ENCODE measurements at places on chromosomes 5 and 9.

- DNase-seq = no peak
Measured at GRCh38 chr5:126970517-126971017, 59.8 kb downstream of the MARCHF3 start.

DNA sequence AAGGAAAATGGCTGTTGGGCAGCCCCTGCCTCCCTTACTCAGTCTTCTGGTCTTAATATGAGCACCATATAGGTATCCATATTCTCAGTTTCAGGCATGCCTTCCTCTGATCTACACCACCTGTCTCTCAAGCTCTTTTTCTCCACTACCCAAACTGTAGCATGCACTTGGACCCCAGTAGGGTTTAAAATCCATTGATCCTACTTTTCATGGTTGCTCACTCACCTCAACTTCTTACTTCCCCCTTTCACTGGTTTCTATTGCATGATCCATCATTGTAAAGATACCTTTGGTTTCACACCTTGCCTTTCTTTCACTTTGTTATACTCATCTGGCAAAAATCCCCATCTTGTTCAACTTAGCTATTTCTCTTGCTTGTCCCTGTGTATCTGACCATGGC is 159.4 kb downstream of the KDM4C start:
- DNase-seq = no peak

DNA sequence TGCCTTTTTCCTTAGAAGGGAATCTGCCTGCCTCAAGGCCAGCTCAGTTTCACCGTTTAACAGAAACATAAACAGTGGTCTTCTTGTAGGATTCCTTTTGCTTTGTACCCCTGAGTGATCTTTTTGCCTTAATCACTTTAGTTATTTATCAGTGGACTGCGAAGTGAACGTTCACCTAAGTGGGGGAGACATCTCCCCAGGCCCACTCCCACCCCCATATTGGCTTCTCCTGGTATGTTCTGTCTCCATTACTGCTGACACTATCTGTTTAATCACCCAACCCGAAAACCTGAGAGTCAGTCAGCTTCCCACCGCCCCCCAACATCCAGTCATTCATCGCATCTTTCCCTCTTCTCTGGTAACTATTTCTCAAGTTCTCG is 1.4 kb downstream of the SKP2 start:
- no peak for DNase-seq

GRCh38 chr5:101534491-101535110 is 631.5 kb upstream of the ST8SIA4 start:
- DNase-seq = no peak

DNA sequence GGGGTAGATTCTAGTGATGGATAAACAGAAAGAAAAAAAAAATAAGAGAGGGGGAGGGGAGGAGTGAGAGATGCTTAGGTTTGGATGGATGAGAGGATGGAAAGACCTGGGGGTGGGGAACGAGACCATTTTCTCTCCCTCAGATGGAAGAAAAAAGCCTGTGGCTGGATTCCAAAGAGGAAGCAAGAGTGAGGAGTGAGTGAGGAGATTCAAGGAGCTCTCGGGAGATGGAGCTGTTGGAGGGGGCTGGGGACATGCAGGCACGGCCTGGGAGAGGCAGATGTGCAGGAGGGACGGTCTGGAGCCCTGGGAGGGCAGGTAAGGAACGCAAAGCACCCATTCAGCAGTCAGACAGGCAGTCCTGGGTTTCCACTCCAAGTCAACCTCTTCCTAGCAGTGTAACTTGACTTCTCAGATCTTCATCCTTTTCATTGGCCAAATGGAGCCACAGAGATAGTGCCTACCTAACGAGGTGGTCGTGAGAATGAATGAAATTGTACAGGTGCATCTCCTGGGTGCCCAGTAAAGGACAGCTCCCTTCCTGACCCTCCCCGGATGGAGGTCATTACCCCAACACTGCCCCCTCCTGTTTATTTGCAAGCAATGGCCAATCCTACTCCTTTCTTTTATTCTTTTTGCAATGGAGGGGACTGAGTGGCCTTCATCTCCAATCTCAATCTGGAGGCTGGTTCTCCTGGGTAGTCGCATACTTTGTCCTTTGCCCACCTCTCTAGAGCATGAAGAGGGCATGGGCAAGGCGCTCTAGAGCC is 52.2 kb downstream of the PCDH1 start:
- DNase-seq = peak; percentile 10

DNA sequence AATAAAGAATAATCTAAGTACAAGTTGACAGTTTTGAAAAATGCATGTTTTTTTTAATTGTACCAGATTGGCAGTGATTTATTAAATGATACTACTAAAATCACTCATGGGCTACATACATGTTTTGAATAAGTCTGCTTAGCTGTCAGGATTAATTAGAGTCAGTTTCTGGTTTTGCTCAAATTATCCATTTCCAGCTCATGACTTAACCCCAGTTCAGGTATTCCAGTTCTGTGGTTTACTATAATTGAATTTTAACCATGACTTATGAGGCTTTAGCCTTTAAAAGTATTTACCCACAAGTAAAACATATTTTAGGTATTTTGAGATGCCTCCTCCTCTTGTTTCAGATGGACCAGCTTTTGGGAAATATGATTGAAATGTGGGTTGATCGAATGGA is 17.8 kb upstream of the LRRC70 start:
- no peak for DNase-seq

GRCh38 chr5:124996764-124997077 is 250.3 kb upstream of the ZNF608 start:
- DNase-seq = no peak

- peak; percentile 23 for DNase-seq
Measured at GRCh38 chr9:75001719-75002421, 26.2 kb downstream of the CARNMT1 start.

- no peak for DNase-seq
Measured at GRCh38 chr5:137896560-137896959, 7.3 kb downstream of the PKD2L2 start.

DNA sequence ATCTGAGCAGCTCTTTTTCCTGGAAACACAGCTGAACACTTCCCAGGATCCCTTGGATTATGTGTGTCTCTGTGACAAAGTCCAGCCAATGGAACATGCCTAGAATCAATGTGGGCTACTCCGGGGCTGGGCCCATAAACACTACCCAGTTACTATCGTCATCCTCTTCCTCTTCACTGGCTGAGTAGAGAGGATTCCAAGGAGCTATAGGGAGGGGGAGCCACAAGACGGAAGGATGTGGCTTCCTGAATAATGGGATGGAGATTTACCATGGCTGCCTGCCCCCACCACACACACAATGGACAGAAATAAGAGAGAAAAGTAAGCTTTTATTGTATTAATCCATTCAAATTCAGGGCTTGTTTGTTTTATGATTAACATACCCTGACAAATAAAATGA is 22.1 kb upstream of the TAS2R1 start:
- DNase-seq = no peak

GRCh38 chr5:126523818-126524510 is 71.1 kb downstream of the ALDH7A1 start:
- no peak for DNase-seq

DNA sequence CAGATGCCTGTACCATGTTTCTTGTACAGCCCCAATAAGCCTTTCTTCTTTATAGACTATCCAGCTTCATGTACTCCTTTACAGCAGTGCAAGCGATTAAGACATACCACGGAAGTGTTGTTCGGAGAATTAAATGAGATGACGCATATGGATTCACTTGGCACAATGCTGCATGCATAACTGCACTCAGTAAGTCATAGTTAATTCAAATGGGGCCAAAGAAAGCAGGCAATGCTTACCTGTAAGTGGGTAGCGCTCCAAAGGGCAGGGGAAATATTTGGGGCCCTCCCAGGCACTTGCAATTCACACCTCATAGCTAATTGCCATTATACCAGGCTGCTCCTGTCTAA is 7.7 kb upstream of the ADRA1B start:
- DNase-seq = no peak

DNA sequence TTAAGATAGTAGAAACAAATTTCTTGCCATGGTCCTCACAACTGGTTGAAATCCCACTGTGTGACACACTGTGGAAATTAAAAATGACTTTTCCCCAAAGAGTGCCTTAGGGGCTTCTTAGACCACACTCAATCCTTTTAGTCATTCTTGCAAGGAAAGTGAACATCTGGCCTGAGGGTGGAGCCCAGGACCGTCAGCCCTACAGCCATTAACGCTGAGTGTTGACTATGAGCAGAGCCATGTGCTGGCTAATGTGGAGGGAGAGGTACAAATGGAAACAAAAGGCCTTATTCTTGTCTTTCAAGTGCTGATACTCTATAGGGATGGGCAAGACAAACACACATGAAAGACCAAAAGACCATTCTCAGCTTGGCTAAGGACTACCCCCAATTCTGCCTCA is 456.5 kb downstream of the ZSWIM6 start:
- no peak for DNase-seq

GRCh38 chr9:109014608-109015280 is 1.4 kb upstream of the CTNNAL1 start:
- no peak for DNase-seq

- no peak for DNase-seq
Measured at GRCh38 chr5:37812365-37812764, 27.5 kb downstream of the GDNF start.

- DNase-seq = no peak
Measured at GRCh38 chr9:127252410-127253318, 11.9 kb upstream of the GARNL3 start.

GRCh38 chr9:34374905-34375552 is 1.7 kb downstream of the MYORG start:
- no peak for DNase-seq

- DNase-seq = no peak
Measured at GRCh38 chr5:169979871-169980270, 424 bp downstream of the INSYN2B start.

GRCh38 chr9:38518826-38519225 is 94.6 kb upstream of the IGFBPL1 start:
- DNase-seq = no peak

GRCh38 chr9:36328798-36329411 is 70.7 kb upstream of the GNE start:
- DNase-seq = peak; percentile 49

GRCh38 chr9:132996526-132996925 is 18.0 kb downstream of the GFI1B start:
- no peak for DNase-seq

DNA sequence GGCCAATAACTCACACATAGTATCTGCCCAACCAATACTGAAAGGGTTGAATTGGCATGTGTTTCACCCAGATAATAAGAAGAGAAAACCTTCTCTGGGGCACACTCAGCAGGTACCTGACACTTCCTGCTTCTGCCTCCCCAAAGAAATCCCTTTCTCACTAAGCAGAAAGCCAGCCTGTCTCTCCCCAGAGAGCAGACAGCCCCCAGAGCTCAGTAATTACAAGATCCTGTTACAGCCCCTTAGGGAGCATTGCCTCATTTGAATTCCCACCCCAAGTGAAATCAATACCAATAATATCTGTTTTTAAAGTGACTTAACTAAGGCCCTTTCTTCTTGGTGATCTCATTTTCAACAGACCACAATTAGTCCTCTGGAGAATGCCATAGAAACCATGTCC is 38.5 kb upstream of the FOXI1 start:
- DNase-seq = no peak

- no peak for DNase-seq
Measured at GRCh38 chr5:81288021-81288433, 13.4 kb upstream of the ZCCHC9 start.

DNA sequence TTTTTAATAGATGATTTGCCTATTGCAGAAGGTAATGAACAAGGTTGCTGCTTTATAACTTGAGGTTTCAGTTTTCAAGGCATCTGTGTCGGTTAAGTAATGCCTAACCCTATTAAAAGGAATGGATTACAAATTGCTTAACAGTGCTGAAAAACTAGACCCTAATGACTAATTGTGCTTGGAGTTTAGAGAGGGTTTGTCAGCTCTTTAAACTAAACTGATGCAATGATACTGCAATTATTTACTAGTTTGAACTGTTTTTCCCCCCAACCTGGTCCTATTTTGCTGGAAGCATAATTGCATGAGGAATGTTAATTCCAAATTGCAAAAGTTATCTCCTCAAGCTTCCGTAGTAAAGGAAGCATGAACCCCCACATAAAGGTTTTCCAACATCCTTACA is 39.3 kb upstream of the TLX3 start:
- DNase-seq = no peak

DNA sequence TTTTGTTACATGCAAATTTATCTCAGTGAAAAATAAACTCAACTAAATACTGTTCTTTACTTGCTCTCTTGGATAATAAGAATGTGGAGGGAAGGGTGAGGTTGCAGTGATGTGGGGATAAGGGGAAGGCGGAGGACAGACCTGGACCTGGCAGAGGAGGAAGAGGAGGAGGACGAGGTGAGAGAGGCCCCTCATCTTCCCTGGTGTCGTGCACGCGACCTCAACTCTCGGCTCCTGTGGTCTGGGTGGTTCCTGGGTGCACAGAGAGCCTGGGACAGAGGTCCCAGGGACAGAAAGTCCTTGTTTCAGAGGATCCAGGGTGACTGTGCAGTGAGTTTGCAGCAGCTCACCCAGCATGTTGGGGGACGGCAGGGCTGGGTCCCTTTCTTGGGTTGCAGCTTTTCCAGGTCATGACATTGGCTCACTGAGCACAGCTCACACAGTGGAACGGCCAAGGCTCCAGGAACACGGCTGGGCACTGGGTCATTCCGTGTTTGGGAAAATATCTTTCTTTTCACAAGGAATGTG is 37.7 kb upstream of the LPCAT1 start:
- no peak for DNase-seq

GRCh38 chr9:136249877-136250559 is 4.4 kb upstream of the QSOX2 start:
- DNase-seq = no peak

- DNase-seq = no peak
Measured at GRCh38 chr9:134935701-134936345, 18.1 kb upstream of the FCN1 start.

DNA sequence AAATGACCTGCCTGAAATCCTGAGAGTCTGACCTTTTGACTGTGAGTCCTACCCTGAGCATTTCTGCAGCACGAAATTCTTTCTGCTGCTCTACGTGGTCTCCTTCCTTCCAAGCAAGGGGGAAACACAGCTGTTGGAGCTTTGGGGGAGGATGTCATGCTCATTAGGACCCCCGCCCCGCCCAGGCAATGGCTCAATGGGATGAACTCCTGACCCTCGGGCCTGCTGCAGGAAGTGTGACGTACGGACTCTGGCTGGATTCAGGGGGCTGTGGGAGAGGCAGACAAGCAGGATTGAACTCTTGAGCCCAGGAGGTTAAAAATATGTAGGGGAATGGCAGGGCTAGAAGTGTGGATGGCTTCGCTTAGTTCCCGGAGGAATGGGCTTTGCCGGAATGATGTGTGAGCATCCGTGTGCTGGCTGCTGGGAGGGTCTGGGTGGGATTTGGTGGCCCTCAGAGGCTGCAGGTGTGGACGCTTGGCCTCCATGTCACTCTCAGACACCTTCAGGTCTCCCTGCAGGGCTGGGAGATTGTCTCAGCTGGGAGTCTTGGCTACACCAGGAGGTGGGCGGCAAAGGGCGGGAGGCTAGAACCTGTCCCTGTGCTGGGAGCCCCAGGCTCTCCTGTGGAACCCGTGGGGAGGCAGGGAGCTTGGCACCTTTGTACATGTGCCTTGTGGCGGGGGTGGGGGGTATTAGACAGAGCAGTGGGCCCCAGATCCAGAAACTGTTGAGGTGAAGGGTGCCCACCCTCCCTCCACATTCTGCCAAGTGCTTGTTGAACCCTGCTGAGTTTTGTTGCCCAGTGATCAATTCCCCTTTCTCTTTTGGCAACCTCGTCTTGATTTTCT is 26.3 kb downstream of the STC2 start:
- no peak for DNase-seq

Measured in effector memory CD8-positive, alpha-beta T cell (primary cell).